ENCODE measurements at places on chromosomes 2 and 18. TPM values are rescaled to one million over a fixed set of nuclear protein-coding genes. Genes with fewer than 3 reads are reported as not detected.

The FLACC1 gene
- total RNA-seq = 1.3 TPM

DNA sequence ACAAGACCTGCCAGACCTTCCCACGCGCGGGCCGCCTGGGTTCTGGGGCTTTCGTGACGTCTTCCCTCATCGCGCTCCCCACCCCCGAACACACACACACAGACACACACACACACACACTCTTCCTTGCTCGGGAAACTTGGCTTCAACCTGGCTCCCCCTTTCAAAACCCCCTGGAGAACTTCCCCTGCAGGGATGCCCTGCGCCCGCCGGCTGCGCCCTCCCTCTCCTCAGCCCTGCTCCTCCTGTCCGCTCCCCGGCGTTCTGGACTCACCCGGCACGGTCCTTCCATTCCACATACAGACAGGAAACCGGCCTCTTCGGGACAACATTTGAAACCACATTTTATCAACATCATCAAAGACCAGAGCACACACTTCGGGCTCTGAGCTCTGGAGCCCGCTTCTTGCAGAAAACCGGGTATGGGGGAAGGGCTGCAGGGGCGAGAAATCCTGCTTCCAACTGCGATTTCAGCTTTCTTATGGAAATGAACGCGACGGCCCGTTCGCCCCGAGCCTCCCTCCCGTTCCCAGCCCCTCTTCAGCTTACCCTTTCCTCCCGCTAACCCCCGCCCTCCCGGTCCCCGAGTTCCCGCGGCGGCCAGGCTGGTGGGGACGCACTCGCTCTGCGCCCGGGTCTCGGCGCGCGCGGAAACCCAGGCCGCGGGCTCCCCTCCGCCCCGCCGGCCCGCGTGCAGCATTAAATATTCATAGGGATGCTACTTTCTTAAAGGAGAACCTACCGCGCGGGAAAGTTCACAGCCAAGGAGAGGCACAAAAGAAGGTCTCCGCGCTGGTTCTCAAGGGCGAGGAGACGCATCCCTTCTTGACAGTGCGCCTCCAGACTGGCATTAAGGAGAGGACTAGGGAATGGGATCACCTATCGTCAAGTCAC, 18.3 kb downstream of the POU3F3 start:
- H3K27me3 ChIP-seq = peaks cover 84% of the 10 kb centered on the region
- H3K4me3 ChIP-seq = peak overlapping the region; percentile 49
- peaks cover 11% of the 10 kb centered on the region for H3K4me1 ChIP-seq

- no peak overlapping the region for H3K4me3 ChIP-seq
- no peaks in the 10 kb centered on the region for H3K36me3 ChIP-seq
- no peaks in the 10 kb centered on the region for H3K4me1 ChIP-seq
- peaks cover 25% of the 10 kb centered on the region for H3K27me3 ChIP-seq
Observed at GRCh38 chr2:234629596-234629995, 132.7 kb upstream of the ARL4C start.

The SH3BP4 gene
- 0.12 TPM for total RNA-seq

- no peaks in the 10 kb centered on the region for H3K27me3 ChIP-seq
- no peaks in the 10 kb centered on the region for H3K4me1 ChIP-seq
- H3K27ac ChIP-seq = no peak overlapping the region
- no peak for DNase-seq
- H3K36me3 ChIP-seq = no peaks in the 10 kb centered on the region
- no peak overlapping the region for H3K4me3 ChIP-seq
Observed at GRCh38 chr2:117378653-117379052, 435.8 kb upstream of the DDX18 start.

The DCAF17 gene
- 19.7 TPM for total RNA-seq

The LAMA1 gene
- not detected for total RNA-seq

Data from activated CD8-positive, alpha-beta memory T cell treated with anti-CD3 and anti-CD28 coated beads, Interleukin-2, amount 10 ng/mL, durations not matched to agents 7 days and 5 days (primary cell).